ENCODE measurements at places on chromosomes 16 and 17.
A peak's percentile ranks its signal among the peaks of the same experiment; 100 is the strongest.

DNA sequence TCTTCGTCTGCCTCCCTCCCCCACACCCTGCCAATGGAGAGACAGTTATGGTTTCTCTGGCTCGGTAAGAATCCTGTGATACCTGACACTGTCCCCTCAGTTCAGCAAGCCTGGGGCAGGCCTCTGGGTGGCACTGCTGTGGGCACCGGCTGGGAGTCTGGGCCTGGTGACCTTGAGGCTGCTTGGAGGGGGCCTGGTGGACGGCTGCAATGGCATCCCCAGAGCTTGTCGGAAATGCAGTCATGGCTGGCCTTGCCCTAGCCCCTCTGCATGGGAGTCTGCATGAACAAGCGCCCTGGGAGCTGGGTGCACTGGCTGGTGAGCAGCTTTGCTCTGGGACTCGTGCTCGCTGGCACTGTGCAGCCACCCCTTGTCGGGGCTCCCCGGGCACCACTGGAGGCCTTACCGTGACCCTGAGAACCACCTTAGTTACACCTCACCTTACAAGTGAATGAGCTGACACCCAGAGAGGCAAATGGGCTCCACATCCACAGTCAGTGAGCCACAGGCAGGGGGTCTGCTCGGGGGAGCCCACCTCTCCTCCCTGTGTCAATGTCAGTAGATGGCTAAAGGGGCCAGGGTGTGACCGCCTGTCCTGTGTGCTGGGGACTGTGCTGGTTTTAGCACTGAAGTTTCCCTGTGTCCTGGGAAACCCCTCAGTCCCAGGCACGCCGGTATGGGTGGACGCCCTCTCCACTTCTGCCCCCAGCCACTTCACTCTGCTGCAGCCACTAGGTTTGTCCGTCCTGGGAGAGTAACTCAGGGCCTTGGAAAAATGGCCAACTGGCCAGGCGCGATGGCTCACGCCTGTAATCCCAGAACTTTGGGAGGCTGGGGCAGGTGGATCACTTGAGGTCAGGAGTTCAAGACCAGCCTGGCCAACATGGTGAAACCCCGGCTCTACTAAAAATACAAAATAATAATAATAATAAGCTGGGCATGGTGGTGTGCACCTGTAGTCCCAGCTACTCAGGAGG, 1.4 kb downstream of the LGALS3BP start:
- no peak for DNase-seq

DNA sequence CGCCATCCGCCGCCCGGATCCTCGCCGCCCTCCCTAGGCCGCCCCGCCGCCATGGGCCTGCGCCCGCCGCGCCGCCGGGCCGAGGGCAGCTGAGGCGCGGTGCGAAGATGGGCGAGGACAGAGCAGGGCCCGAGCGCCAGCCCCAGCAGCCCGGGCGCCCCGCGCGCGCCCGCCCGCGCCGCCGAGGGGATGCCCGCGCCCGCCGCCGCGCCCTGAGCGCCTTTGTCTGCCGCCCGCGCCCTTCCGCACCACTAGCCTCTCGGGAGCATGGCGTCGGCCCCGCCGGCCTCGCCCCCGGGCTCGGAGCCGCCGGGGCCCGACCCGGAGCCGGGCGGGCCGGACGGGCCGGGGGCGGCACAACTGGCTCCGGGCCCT, 278 bp downstream of the RAB11FIP3 start:
- no peak for DNase-seq

DNA sequence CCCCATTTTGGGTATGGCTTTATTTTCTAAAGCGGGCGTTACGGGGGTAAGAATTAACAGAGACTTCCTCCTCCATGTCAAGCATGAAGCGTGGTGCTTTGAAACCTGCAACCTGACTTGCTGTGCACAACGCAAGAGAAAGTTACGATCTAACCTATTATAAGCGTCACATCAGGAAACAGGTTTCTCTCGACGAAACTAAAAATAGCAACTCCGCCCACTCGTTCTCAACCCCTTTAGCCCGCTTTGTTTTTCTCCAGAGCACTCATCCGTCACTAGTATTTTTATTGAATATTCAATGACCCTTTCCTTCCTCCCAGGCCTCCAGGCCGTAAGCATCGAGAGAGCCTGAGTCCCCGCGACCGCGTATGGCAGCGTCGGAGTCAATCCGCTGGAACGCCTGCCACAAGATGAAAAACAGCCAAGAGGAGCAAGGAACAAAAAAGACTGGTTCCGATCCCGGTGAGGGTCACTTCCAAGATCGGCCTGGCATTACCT, 555 bp downstream of the NUP88 start:
- DNase-seq, result peak; percentile 95

DNA sequence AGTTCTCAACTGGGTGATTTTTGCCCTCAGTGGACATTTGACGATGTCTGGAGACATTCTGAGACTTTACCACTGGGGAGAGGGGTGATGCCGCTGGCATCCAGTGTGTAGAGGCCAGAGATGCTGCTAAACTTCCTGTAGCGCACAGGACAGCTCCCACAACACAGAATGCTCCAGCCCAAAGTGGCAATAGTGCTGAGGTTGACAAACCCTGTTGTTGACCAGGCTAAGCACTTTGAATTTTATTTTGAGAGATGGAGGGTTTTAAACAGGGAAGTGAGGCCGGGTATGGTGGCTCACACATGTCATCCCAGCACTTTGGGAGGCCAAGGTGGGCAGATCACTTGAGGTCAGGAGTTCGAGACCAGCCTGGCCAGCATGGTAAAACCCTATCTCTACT, 44.0 kb downstream of the SYT17 start:
- no peak for DNase-seq

DNA sequence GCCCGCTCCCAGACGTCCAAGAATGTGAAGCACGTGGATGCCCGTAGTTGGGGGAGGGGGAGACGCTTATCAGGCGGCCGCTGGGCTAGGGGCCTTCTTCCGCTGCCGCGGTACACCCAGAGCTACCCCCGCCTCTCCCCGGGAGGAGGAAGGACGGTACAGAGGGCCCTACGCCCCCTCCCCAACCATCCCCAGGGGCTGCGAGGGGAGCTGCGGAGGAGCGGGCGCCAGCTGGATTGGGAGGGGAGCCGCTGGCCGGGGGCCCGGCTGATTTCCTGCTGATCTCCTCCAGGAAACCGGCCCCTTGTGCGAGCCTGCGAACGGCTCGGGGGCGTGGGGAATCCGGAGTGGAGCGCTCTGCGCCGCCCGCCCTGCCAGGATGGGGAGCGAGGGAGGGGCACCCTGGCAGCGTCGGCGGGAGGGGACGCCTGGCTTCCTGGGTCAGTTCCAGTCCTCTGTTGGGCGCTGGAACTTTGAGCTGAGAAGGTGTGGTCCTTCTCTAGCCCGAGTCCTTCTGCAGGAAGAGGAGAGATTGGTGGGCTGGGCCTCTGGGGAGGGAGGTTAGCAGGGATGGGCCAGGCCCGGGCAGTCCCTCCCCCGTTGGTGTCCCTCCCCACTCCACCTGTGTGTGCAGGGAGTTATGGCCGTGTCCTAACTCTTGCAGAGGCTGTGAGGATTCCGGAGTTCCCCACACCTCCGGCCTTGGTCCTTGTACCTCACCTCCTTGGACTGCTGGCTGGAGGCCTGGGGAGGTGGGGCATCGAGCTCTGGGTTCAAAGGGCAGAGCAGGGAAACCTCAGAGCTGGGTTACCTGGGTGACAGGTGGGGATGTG, 19.2 kb downstream of the GJD3 start:
- no peak for DNase-seq

GRCh38 chr17:17826942-17827785, 9.6 kb downstream of the SREBF1 start:
- no peak for DNase-seq

DNA sequence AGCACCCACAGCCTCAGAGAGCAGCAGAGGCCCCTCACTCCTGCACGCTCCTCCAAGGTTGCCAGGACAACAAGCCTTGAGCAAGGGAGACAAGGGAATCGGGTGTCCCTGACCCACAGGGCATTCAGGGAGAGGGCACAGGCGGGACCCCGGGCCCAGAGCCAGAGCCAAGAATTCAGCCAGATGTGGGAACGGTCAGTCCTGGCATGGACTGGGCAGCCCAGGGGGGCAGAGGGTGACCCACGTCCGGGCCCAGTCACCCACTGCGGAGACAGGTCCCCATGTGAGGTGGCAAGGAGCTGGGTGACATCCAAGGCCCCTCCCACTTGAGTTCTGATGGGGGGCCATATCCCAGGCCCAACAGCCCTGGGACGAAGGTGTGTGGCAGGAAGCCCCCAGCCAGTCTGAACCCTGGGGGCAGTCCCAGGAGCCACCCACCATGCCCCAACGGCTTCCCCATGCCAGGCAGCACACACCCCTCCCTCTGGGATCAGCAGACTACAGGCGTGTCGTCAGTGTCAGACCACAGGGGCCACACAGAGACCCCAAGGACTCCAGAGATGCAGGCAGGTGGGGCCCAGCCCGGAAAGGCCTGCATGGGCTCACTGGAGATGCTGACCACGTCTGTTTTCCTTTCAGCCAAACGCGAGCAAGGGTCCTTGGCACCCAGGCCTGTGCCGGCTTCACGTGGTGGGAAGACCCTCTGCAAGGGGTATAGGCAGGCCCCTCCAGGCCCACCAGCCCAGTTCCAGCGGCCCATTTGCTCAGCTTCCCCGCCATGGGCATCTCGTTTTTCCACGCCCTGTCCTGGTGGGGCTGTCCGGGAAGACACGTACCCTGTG, 23.0 kb downstream of the USP6 start:
- no peak for DNase-seq

- no peak for DNase-seq
Measured at GRCh38 chr17:49850772-49851386, 3.0 kb upstream of the TAC4 start.

GRCh38 chr16:65200156-65200773, 78.4 kb upstream of the CDH11 start:
- DNase-seq, result no peak

GRCh38 chr17:82338858-82339633, 5.5 kb upstream of the SECTM1 start:
- DNase-seq, result no peak

GRCh38 chr17:2094891-2095535, 40.1 kb downstream of the HIC1 start:
- no peak for DNase-seq

GRCh38 chr17:41710472-41711090, 1.6 kb upstream of the GAST start:
- DNase-seq, result no peak

DNA sequence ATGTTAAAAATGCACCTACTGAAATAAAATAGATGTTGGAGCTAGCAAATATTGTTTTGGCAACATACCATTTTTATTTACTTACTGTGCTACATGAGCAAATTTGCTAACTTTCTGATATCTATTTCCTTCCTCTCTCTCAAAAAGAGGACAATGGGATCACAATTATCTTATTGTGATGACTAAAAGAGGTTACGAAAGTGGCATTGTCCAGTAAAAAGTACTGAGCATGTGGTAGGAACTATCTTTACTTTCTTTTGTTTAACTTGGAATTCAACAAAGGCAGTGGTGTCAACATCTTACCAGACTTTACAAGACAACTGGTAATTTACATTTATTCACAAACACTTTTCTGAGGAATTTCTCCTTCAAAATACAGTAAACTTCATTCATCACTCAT, 1542.6 kb upstream of the CDH8 start:
- DNase-seq, result no peak

DNA sequence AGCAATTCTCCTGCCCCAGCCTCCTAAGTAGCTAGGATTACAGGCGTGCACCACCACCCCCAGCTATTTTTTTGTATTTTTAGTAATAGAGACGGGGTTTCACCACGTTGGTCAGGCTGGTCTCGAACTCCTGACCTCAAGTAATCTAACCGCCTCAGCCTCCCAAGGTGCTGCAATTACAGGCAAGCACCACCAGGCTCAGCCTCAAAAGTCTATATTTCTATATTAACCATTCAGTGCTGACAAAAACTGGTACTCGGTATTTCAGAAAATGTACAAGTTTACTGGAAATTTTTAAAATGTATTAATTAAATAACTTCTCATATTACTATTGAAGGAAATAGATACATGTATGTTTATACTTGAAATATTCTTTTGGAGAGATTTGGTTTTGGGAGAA, 1.4 kb upstream of the HEXD start:
- DNase-seq, result no peak

- no peak for DNase-seq
Measured at GRCh38 chr16:85650135-85650843, 37.2 kb downstream of the GSE1 start.

DNA sequence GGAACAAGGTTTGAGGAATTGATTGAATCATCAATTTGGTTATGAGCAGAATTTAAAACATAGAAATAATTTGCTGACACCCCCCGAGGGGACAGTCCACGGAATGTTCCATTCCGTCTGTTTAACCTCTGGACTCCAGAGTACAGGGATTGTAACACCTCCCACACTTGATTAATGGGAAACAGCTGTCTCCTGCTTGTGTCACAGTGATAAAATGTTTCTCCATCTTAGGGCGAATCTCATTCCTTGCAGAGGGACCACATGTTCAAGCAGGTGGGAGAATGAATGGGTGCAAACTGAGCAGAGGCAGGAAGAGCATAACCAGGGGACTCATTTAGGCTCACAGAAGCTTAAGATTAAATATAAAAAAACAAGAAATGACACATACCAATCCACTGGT, 249.5 kb upstream of the RBFOX1 start:
- no peak for DNase-seq

DNA sequence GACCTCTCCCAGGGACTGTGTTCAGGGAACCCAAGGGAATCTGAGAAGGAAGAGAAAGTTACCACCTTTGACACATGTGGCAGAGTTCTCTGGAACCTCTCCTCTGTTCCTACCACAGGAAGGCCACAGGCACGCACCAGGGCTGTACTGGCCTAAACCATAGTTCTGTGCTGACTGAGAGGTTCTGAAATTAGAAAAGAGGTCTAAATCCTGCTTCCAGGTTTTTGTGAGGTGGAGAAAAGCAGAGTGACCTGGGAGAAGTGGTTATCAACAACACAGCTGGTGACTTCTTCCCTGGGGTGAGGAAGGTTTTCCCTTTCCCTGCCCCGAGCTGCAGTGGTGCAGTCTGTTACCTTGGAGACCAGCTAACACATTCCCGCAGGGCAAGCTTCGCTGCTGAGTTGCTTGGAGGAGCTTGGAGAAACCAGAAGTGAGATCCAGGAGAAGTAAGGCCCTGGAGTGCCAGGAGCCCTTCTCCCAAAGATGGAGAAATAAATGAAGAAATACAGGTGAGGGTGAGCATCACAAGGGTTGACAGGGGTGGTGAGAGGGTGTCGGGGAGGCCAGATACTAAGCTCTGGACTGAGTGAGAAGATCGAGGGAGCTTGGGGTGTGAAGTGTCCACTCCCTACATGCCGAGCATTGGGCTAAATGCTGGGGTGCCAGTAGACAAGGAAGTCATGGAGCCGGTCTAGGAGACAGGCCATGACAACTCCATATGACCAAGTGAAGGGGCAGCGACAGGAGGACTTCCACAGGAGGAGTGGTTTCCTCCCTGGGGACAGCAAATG, at the start of gene VWA3A:
Gene VWA3A (plus strand): TSS at position 399 of the 791 bp plus-strand sequence. CDS start 97 bp downstream, at position 496.
- DNase-seq, result no peak

GRCh38 chr16:35306915-35307314, 1847.5 kb downstream of the TP53TG3F start:
- no peak for DNase-seq

DNA sequence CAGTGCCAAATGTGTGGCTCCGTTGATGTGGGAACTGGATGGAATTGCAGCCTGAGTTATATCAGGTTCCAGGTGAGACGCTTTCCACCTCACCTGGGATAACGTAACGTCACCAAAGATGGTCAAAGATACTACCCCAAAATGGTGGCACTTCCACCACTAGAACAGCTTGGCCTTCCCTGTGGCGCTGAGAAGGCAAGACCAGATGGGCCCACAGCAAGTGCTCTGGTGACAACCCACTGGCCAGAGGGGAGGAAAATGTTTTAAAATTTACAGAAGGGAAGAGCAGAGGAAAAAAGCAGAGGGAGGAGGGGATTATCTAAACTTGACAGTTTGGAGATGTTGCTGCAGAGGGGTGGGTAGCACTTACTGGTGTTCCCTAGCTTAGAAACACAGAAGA, 7.5 kb upstream of the ITGA2B start:
- DNase-seq, result no peak

GRCh38 chr16:12027558-12028287, 51.2 kb downstream of the SNX29 start:
- DNase-seq, result no peak

All from GM12864 (cell line).